ENCODE measurements at places on chromosomes 1 and 21. TPM values are rescaled to one million over a fixed set of nuclear protein-coding genes. Genes with fewer than 3 reads are reported as not detected.

Gene KCNK2
- 14.6 TPM for total RNA-seq

Gene LINGO4
- 0.20 TPM for total RNA-seq

Gene OLIG2
- 93.6 TPM for total RNA-seq

Gene SYTL1
- 0.85 TPM for total RNA-seq

Gene MROH7
- 25.9 TPM for total RNA-seq

Gene GPR161
- 17.4 TPM for total RNA-seq

Gene AGMAT
- 2.7 TPM for total RNA-seq

Gene AIM2
- 0.69 TPM for total RNA-seq

Gene LCE2C
- not detected for total RNA-seq

Gene TRABD2B
- 0.17 TPM for total RNA-seq

Gene CELA2B
- total RNA-seq, result not detected

DNA sequence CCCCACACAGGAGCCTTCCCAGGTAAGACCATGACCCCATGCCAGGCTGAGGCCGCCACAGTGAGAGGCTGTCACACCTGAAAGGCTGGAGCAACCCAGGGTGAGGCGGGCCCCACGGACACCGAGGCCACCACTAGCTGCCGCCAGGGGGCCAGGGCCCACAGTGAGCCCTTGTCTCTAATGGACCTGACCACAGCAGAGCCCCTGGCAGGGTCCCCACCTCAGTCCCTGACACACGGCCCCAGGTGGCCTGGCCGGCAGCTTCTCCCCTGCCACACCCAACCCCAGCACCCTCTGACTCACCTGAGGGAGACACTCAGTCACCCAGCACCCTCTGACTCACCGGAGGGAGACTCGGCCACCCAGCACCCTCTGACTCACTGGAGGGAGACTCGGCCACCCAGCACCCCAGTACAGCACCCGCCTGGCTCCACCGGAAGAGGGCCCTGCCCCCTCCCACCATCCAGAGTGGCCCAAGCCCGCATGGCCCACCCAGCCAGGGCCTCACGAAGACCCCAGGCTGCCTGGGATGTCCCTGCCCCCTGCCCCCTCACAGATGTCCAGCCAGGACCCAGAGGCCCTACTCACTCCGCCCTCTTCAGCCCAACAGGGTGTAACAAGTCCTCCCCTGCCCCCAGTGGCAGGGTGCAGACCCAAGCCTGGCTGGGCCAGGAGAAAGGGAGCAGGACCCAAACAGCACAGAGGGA, 4.4 kb downstream of the DVL1 start:
- DNase-seq, result no peak

DNA sequence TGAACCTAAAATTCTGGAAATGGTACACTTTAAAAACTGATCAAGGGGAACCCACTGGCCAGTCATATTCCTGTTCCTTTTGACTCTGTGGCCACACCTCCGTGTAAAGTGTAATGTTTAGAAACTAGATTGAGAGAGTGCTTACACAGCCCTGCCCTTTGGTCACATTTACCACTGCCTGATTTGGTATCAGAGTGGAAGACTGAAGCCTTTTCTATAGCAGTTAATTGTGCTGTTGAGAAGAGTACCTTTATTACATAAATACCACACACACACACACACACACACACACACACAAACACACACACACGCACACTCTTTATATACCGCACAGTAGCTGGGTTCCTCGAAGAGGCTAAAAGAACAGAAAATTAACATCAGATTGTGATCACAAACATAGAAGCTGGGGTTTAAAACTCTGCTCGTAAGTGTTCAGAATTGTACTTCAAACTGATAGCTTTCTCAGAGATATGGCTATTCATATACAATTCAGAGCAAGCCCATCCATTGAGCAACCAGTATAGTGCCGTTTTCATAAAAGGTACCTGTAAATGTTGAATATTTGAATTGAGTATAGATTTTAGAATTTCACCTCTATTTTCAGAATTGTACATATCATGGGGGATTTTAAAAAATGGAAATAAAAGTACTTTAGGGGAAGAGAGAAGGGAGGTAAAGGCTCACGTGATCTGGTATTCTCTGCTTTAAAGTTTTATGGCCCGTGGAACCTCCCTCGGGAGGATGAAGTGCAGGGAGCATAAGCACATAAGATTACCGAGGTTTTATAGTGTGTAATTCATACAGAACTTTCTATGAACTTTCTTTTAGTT, 37.5 kb downstream of the CAMTA1 start:
- DNase-seq, result no peak

GRCh38 chr1:212152308-212152693, 116.8 kb downstream of the DTL start:
- no peak for DNase-seq

DNA sequence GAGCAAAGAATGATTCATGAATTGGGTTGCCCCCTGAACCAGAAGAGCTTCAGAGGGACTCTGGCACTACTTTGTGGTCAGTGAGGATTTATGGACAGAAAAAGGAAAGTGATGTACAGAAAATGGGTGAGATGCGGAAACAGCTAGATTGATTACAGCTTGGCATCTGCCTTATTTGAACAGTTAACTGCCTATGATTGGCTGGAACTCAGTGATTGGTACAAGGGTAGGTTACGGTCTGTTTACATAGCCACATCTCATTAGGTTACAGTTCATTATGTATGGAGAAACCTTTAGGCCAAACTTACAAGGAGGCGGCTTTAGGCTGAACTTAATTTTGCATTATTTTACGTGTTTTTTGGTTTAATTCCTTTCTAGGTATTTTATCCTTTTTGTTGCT, 29.0 kb upstream of the RHOU start:
- no peak for DNase-seq

DNA sequence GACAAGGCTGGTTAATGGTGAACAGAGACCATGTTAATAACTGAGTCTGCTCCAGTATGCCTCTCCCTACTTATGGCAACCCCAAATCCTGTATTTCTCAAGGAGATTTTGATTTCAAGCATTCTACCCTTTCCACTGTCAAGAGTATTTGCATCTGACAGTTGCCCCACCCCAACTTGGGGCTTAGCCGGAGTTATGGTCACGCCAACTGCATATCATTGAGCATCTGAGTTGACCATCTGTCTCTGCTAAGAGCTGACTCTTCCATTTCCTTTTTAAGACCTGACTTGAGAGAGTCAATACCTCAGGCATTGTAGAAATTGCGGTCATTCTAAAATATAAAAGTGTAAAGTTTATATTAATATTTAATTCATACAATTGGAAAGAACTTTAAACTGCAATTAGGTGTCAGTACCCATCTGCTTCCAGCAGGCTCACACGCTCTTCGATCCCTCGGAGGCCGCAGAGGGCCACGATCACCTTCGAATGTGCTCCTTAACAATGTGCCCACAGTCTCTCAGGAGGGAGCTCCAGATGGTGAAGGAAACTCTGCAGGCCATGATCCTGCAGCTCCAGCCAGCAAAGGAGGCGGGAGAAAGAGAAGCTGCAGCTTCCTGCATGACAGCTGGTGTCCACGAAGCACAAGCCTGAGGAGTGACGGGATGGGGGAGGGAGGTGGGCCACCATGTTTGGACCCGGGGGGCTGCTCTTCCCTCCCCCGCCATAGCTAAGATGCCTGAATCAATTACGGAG, 409.8 kb downstream of the DISC1 start:
- no peak for DNase-seq

DNA sequence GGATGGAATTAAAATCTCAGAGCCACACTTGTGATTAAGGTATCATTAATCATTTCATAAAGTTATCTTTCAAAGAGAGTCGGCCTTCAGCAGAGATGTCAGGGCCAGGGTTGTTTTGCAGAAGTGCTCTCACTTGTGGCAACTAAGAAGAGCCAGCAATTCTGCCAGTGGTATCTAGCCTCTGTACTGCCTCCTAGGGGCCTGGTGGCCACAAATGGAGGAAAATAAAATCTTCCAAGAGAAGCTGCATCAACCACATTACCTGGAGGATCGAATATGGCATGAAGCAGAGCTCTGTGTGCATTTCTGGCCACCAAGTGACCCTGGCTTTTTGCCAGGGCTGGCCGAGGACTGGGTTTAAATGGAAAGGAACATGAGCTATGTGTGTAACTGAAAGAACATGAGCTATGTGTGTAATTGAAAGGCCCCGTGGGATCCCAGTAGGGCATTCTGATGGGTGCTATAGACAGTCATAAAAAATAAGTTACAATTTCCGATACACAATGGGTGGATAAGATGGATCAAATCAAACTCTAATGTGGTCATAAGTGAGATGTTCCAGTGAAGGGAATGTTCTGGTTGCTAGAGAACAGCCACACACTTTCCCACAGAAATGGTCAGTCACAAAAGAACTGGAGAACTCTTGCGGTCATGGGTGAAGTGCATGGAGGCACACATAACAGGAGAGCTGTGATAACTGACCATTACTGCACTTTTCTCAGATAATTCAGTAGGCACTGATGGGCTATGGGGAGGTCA, 335.8 kb downstream of the CAMTA1 start:
- no peak for DNase-seq

- DNase-seq, result no peak
Observed at GRCh38 chr1:117904485-117904884, 24.9 kb downstream of the GDAP2 start.

DNA sequence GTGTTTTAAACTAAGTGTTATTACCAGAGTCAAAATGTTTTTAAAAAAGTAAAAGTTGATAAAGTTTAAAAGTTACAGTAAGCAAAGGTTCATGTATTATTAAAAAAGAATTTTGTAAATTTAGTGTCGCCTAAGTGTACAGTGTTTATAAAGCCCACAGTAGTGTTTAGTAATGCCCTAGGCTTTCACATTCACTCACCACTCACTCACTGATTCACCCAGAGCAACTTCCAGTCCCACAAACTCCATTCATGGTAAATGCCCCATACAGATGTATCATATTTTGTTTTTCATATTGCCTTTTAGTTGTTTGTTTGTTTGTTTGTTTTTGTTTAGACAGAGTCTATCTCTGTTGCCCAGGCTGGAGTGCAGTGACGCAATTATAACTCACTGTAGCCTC, 353.8 kb upstream of the PTBP2 start:
- no peak for DNase-seq

GRCh38 chr1:239516579-239516978, 130.2 kb downstream of the CHRM3 start:
- no peak for DNase-seq

- no peak for DNase-seq
Observed at GRCh38 chr1:6982443-6982842, 197.2 kb downstream of the CAMTA1 start.

DNA sequence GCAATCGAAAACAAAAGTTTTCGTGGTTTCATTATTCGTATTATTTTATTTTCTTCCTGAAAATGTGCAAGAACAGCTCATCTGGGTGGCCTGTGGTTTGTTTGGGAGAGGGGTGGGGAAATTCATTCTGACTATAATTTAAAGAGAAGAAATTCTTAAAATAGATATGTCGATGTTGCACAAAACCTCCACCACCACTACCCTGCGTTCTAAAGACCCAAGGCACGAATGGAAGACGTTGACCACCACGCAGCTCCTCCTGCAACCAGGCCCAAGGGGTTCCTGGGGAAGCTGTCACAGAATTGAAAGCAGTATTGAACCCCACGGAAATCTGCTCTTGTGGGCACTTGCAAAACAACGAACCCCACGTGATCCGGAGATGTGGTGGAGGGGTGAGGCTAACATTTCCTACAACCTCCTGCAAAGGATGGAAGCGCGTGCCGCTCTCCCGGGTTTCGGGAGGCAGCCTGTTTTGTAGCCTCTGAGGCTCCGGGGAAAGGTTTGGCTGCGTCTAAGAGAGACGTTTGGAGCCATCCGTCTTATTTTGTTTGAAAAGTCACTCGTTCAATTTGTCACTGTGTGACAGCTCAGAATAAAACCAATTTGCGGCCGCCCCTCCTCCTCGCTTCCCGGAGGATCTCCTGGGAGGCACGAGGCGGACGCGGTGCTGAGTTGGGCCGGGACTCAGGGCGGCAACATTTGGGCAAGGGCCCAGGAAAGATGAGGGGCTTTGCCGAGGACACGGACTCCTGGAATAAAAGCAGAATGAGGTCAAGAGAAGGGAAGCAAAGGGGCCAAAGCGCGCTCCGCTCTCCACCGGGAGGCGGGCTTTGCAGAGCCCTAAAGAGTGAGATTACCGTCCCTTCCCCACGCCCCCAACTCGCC, 810 bp upstream of the HLX start:
- DNase-seq, result no peak

GRCh38 chr21:28908351-28908750, 84.3 kb downstream of the LTN1 start:
- no peak for DNase-seq

- no peak for DNase-seq
Observed at GRCh38 chr21:34583926-34584563, 30.9 kb downstream of the RCAN1 start.

- DNase-seq, result no peak
Observed at GRCh38 chr1:69421286-69421685, 146.4 kb upstream of the LRRC7 start.

GRCh38 chr1:223645903-223646302, 19.6 kb downstream of the CAPN8 start:
- DNase-seq, result no peak

DNA sequence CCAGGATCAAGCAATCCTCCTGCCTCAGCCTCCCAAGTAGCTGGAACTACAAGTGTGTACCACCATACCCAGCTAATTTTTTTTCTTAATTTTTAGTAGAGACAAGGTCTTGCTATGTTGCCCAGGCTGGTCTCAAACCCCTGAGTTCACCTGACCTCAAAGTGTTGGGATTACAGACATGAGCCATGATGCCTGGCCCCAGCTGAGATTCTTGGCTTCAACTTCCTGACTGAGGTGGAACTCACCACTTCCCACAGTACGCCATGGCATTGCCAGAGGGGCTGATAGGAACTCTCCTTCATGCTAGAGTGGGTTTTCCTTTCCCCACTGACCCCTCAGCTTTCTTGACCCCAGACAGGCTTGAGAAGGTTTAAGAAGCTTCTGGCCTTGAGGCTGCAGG, 251.0 kb upstream of the CSF3R start:
- no peak for DNase-seq

DNA sequence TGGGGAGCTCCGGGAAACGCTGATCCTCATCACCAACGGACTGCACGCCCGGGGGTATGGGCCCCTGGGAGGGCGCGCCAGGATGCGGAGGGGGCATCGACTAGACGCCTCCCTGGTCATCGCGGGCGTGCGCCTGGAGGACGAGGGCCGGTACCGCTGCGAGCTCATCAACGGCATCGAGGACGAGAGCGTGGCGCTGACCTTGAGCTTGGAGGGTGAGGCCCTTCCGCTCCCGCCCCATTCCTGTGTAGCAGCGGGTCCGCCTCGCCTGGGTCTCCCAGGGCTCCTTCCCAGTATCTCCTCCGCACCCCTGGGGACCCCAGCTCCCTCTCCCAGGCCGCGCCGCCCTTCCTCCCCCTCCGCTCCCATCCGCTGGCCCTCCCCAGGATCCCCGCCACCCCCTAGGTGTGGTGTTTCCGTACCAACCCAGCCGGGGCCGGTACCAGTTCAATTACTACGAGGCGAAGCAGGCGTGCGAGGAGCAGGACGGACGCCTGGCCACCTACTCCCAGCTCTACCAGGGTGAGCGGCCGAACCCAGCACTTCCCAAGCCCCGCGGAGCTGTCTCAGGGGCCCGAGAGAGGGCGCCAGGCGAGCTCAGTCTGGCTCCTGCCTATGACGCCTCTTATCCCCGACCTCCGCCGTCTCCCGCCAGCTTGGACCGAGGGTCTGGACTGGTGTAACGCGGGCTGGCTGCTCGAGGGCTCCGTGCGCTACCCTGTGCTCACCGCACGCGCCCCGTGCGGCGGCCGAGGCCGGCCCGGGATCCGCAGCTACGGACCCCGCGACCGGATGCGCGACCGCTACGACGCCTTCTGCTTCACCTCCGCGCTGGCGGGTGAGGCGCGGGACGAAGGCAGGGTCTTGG, 5.0 kb downstream of the HAPLN2 start:
- DNase-seq, result peak; percentile 81

- DNase-seq, result no peak
Observed at GRCh38 chr21:15895142-15896106, 165.6 kb downstream of the USP25 start.

Data from dorsolateral prefrontal cortex (tissue), 122 donors.